ENCODE measurements at places on chromosomes 1 and 21.

- no peak for DNase-seq
Measured at GRCh38 chr1:182447660-182448059, 2.3 kb upstream of the RGSL1 start.

DNA sequence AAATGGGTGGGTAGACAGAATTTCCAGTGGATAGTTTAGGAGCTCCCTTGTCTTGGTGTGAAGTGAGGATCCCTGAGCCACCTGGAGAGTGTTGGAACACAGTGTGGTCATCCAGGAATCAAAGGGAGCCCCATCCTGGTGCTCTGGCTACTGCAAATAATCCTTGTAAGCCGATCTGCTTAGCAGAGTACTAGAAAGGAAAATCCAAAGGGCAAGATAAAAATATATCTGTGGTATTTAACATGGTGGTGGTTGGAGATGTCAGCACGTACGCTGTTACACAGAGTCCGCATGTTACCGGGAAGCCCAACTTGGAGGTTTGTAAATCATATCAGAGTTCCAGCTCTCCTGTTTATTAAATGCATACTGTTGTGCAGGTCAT lies 39.0 kb downstream of the VANGL1 start:
- DNase-seq, result no peak

DNA sequence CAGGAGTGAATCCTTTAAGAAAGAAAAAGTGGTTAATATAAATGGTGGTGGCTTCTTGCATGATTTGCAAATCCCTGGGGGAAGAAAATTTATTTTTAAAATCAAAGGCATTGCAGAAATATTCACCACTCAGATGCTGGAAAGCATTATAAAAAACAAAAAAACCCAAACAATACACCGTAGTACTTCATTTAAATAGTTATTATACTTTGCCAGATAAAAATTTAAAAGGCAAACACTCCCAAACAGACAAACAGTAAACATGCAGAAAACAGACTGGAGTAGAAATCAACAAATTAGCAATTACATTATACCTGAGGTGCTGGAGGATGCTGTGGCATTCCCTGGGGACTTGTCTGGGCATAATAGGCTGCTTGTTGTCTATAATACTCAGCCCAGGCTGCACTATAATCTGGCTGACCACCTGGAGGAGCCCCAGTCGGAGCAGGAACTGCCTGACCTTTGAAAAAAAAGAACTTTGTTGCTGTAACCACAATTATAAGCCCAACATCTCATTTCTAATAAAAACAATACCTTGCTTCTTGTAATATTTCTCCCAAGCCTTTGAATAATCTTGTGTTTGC lies 29.9 kb downstream of the FUBP1 start:
- peak; percentile 22 for DNase-seq

- DNase-seq, result no peak
Measured at GRCh38 chr21:34344584-34344983, 19.2 kb upstream of the KCNE2 start.

DNA sequence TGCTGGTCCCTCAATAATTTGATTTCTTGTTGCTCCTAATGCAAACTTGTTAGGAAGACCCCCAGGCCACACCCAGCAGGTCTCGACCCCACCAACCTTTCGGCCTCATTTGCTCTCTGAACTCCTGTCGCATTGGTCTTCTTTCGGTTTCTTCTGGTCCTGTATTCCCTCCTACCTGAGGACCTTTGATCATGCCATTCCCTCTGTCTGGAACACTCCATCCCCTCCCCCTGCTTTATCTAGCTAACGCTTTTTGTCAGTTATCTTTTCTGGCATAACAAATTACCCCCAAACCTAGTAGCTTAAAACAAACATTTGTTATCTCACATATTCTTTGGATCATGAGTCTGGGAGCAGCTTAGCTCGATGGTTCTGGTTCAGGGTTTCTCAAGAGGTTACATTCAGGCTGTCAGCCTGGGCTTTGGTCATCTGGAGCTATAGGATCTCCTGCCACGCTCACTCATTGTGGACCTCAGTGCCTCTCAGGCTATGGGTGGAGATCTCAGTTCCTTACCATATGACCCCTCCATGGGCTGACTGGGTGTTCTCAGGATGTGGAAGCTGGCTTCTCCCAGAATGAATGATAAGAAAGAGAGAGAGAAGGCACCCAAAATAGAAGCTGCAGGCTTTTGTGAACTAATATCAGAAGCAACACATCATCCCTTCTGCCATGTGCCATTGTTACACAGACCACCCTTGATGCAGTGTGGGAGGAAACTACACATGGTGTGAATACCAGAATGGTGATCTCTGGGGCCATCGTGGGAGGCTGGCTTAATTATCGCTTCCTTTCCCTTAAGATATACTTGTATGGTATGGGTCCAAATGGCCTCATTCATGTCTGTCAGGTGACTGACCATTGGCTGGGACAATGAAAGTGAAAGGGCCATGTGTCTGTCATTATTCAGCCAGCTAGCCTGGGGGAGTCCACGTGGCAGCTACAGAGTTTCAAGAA lies 29.1 kb upstream of the BCAR3 start:
- no peak for DNase-seq

DNA sequence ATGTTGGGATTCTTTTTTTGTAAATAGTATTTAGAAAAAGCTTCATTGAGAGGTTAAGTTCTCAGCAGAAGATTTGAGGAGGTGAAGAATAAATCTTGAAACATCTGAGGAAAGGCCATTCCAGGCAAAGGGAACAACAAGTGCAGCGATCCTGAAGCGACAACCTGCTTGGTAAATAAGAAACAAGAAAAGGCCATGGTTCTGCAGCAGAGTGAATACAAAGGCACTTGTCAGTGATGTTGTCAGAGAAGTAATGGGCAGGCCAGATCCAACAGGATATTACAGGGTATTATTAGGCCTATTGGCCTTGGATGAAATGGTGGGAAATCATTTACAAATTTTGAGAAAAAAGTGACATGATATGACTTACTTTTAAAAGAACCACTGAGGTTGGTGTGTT lies 960.0 kb downstream of the PLA2G4A start:
- DNase-seq, result no peak

DNA sequence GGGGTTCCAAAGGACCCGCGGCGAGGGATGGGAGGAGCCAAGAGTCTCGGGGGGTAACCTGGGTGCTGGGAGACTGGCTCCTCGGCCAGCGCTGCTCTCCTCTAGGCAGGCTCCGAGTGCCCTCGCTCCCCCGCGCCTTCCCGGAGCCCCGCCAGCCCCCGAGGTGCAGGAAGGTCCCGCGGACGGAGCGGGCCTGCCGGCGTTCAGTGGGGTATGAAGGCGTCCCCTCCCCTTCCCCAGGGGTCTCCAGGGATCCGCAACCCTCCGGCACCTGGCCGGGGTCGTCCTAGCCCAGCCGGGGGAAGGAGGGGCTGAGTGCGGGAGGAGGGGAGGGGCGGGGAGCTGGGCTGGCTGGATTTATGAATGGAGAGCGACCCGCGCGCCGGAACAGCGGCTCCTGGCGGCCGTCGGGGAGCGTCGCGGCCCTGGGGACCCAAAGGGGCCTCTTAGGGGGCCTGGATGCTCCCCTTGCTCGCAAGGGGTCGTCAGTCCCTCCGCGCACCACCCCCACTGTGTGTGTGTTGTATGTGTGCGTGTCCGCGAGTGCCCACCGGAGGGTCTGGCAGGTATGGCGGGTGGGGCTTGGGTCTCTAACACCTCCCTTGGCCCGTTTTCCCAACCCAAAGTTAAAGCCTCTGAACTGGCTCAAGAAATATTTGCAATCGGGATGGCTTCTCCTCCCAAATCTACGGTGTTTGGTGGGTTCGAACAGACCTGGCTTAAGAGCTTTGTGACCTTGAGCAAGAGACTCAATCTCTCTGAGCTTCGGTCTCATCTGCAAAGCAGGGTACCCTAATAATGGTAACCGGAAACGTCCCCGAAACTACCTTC lies 642 bp downstream of the HCRTR1 start:
- DNase-seq, result no peak

GRCh38 chr1:180231936-180232335 lies 1.9 kb downstream of the LHX4 start:
- DNase-seq, result no peak

- DNase-seq, result no peak
Measured at GRCh38 chr1:15212216-15212953, 34.6 kb upstream of the FHAD1 start.

GRCh38 chr1:9420835-9421532 lies 118.3 kb upstream of the SLC25A33 start:
- no peak for DNase-seq

DNA sequence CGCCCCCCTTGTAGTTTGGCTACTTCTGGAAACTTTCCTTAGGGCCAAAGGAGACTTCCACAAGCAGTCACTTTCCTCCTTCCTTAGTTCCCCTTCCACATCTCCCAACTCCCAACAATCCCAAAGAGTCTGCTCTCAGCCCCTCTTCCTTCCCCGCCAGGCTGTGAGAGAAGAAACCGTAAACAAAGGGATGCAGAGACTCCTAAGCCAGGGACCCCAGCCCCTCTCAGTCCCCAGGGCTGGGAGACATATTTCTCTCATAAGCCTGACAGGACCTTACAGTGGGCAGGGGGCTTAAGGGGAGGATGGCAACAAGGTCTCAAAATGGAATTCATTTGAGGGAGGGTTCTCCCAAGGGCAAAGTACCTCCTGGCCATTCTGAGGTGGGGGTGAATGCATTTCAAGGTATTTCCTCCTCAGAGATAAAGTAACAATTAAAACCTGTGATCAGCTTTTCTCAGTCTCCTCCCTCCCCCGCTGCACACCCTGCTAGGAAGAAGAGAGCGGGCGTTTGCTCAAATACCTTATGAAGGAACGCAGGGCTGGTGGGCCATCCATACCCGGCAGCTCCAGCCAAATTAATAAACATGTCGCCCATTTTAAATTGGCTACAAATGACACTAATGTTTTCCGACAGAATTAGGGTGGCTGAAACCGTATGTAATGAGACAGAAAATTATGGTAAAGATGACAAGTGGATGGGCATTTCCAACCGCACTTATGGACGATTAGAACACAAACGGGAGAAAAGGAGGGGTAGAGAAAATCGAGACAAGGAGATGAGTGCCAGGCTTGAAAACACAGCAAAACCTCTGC lies 4.0 kb downstream of the BARHL2 start:
- DNase-seq, result no peak

- no peak for DNase-seq
Measured at GRCh38 chr1:230938924-230939368, 39.7 kb downstream of the TTC13 start.

- DNase-seq, result no peak
Measured at GRCh38 chr1:156750191-156750672, 1.2 kb downstream of the HDGF start.

DNA sequence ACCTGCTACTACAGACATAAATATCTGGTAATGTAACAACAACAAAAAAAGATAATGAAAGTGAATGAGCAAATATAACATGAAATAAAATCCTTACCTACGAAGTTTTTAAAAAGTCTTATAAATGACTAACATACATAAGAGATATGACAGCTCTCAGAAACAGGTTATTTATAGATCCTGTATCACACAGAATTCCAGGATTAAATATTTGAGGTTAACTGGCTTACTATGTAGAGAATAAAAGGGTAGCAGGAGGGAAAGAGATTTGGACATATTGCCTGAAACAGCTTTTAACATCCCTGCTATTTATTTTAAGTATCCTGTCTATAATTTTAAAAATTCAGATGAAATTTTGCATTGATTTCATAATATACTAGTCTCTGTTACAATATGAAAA lies 16.3 kb downstream of the MYSM1 start:
- no peak for DNase-seq

DNA sequence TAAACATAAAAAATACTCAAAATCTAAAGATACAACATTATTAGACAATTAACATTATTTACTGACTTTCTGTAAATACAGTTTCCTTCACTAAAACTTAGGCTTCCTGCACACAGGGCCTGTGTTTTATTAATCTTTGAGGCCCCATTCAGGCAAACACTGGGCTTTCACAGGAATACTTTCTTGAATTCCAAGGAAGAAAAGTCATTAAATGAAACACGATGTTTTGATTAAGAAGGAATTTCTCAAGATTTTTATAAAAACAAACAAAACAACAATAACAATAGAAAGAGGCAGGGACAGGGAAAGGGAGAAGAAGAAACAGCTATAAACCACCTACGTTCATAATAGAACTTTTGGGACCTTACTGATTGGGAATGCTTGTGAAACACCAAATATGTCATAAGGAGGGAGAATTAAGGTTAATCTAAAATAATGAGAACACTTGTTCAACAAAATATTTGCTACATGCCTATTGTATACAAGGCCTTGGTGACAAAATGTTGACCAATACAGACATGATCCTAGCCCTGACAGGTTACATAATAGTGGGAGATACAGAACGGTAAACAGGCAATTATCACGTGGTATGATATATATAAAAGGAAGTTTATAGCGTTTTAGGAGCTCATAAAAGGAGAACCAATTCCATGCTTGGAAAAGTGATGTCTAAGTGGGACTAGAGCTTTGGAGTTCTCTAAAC lies 3.6 kb downstream of the DDAH1 start:
- DNase-seq, result no peak

DNA sequence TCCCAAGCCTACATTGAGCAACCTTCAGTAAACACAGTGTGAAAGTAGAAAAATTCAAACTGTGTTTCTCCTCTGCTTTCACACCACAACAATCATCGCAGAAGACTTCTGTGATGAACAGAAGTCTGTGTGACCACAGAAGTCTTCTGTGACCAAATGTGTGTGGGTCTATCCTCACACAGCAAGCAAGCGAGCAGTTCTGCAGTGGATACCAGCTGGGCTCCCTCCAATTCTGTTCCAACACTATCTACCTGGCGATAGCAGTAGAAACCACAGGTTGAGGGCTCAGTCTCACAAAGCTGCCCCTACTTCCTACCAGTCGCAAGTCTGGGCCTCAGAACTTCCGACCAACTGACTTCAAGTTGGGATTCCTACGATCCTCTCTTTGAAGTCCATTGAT lies 21.0 kb upstream of the RAP1A start:
- no peak for DNase-seq

DNA sequence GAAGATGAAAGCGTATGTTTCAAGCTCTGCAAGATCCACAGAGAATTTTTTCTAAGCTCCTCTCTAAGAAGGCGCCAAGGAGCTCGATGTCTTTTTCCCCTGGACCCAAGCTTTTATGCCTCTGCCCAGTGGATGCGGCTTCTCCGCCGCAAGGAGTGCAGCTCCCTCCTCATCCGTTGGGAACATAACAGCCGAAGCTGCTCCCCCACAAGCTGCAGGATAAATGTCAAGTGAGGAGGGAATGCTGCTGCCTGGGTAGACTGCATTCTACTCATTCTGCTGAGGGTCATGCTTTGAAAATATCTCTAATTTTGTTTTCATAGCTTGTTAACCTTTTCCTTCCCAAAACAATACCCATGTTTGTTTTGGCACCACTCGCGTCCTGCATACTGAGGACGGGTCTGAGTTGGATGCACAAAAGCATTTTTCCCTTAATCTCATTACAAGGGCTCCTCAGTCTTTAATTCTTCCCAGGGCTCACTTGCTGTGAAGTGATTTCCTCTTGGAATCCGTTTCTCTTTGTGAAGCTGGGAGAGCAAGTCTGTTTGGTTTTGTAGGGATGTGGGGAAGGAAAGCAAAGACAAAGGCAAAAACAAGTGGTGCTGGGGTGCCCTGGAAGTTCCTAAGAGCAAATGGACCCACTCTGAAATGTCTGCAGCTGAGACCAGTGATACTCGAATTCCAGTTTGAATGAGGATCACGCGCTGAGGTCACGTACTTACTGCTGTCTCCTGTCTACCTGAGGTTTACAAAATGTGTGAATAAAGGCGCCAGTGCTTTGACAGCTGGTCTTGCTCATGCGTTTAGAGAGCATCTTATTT lies 134.0 kb upstream of the IRF2BP2 start:
- DNase-seq, result peak; percentile 81
